MCF 10A (cell line): ENCODE measurements at places on chromosomes 5 and 9. TPM values are rescaled to one million over a fixed set of nuclear protein-coding genes. Genes with fewer than 3 reads are reported as not detected.

Gene SLIT3
- total RNA-seq = 0.34 and 0.89 TPM in 2 replicates

Gene ABLIM3
- 168 and 206 TPM in 2 replicates for total RNA-seq

GRCh38 chr5:136084698-136085097, 47.9 kb upstream of the SMAD5 start:
- H3K27ac ChIP-seq = no peak overlapping the region
- no peaks in the 10 kb centered on the region for H3K27me3 ChIP-seq
- H3K36me3 ChIP-seq = no peaks in the 10 kb centered on the region
- no peak overlapping the region for H3K4me3 ChIP-seq

Gene CBY3
- total RNA-seq = not detected in 2 replicates

Gene OSMR
- total RNA-seq = 86.1 and 89.1 TPM in 2 replicates

Gene TYRP1
- total RNA-seq = not detected in 2 replicates

DNA sequence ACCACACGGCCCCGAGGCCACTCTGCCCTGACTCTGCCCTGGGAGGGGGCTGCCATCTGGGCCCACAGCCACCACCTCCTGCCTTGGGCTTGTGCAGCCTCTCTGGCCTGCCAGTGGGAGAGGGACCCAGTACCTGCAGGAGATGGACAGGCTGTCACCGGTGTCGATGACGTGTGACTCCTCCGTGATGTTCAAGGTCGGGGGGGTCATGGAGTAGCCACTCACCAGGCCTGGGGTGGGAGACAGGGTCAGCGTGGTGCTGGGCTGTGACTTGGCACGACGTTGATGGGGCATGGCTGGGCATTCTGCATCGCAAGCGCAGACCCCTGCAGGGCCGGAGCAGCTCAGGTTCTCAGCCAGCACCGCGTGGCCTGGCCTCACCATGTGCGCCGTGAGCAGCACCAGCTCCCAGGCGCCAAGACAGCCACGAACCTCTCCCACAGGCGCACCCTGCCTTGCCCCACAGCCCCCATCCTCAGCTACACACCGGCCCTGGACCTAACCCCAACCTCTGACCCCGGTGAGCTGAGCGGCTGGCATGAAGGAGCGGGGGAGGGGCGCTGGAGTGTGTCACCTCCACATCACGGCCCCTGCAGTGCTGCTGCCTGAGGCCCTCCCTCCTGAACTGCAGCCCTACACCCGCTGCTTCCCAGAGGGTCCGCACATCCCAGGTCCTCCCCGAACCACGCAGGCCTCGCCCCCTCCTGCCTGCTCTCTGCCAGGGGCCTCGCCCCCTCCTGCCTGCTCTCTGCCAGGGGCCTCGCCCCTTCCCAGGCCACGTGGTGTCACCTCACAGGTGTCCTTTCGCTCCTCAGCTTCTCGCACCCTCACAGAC, 17.6 kb downstream of the FLT4 start:
- H3K36me3 ChIP-seq = no peaks in the 10 kb centered on the region
- no peaks in the 10 kb centered on the region for H3K27me3 ChIP-seq
- no peak overlapping the region for H3K4me3 ChIP-seq
- no peaks in the 10 kb centered on the region for H3K4me1 ChIP-seq

DNA sequence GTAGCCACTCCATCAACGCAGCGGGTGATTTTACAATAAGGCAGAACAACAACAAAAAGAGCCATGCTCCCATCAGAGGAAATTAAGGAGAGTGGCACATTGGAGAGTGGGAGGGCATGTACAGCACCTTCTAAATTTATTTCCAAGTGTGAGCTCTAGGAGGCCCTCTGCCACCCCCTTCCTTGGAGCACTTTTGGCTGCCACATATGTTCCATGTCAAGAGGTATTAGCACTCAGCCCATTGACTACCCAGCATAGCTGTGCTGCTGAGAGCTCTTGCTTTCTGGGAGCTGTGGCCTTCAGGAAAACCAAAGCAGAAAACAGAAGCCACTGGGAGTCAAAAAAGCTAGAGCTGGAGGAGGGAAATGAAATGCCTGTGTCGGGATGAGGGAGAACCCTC, 200.2 kb upstream of the PANK3 start:
- H3K4me3 ChIP-seq = no peak overlapping the region
- H3K4me1 ChIP-seq = no peaks in the 10 kb centered on the region
- no peak for DNase-seq
- H3K27me3 ChIP-seq = no peaks in the 10 kb centered on the region
- peaks cover 5% of the 10 kb centered on the region for H3K36me3 ChIP-seq

Gene CATSPER3
- 0.91 and 1.9 TPM in 2 replicates for total RNA-seq

- H3K4me3 ChIP-seq = no peak overlapping the region
- peaks cover 10% of the 10 kb centered on the region for H3K4me1 ChIP-seq
- no peaks in the 10 kb centered on the region for H3K36me3 ChIP-seq
- H3K27ac ChIP-seq = no peak overlapping the region
- peaks cover 43% of the 10 kb centered on the region for H3K27me3 ChIP-seq
- DNase-seq = peak; percentile 97
Observed at GRCh38 chr5:60196385-60197113, 303.0 kb upstream of the PDE4D start.

- H3K4me1 ChIP-seq = peaks cover 7% of the 10 kb centered on the region
- no peak for DNase-seq
- H3K27ac ChIP-seq = no peak overlapping the region
- H3K36me3 ChIP-seq = no peaks in the 10 kb centered on the region
- H3K4me3 ChIP-seq = no peak overlapping the region
- H3K27me3 ChIP-seq = no peaks in the 10 kb centered on the region
Observed at GRCh38 chr5:125323613-125324012, 577.2 kb upstream of the ZNF608 start.

DNA sequence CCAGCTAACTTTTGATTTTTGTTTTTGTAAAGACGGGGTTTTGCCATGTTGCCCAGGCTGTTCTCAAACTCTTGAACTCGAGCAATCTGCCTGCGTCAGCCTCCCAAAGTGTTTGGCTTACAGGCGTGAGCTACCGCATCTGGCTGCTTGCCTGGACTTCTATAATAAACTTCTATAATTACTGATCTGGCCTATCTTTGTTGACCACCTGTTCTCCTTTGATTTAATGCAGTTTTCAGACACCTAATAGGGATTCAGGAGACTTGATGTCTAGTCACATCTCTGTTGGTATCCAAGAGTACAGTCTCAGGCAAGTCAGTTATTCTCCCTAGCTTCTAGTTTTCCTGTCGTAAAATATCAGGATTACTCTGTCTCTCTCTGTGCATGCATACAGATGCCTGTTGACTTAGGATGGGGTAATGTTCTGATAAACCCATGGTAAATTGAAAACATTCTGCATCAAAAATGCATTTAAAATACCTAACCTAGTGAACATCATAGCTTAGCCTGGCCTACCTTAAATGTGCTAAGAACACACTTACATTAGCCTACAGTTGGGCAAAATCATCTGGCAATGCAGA, 51.5 kb upstream of the NR3C1 start:
- no peak overlapping the region for H3K4me3 ChIP-seq
- H3K36me3 ChIP-seq = no peaks in the 10 kb centered on the region
- no peaks in the 10 kb centered on the region for H3K27me3 ChIP-seq
- DNase-seq = no peak

DNA sequence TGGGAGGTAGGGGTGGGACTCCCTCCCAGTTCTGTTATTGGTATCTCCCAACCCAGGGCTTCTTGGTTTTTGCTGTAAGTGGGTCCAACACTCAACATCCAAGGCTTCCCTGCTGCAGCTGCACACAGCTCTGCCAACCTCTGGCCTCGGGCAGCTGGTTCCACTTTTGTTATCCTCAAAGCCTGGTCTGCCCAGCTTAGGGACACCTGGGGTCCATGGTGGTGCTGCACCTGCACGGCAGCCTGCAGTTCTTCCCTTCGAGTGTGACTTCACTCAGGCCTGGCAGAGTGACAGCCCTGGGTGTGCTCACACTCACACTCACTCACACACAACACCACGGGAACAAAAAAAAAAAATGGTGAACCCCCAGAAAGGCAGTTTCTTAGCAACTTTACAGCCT, 15.3 kb upstream of the SAP30L start:
- peaks cover 14% of the 10 kb centered on the region for H3K36me3 ChIP-seq
- no peak for DNase-seq
- H3K4me1 ChIP-seq = no peaks in the 10 kb centered on the region
- H3K27me3 ChIP-seq = no peaks in the 10 kb centered on the region
- H3K27ac ChIP-seq = no peak overlapping the region

Gene SLC45A2
- not detected in 2 replicates for total RNA-seq

DNA sequence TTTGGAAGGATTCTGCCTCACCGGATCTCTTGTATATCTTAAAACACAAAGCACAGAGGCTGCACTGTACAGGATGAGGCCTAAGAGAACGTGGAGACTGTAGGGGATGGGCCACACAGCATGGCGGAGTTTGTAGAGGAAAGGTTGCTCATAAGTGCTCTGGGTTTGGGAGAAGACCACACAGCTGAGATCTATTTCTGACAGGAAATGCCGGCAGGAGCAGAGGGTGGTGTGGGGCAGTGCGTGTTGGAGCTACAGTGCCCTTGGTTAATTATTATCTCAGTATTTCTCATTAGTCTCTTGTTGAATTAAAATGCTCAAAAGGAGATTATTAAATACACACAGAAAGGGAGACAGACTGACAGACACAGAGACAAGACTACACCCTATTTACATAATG, 9.6 kb downstream of the PALM2AKAP2 start:
- no peak overlapping the region for H3K27ac ChIP-seq
- peaks cover 10% of the 10 kb centered on the region for H3K4me1 ChIP-seq
- DNase-seq = no peak
- H3K36me3 ChIP-seq = no peaks in the 10 kb centered on the region
- no peaks in the 10 kb centered on the region for H3K27me3 ChIP-seq

GRCh38 chr5:88672644-88673252, 210.2 kb downstream of the MEF2C start:
- H3K27me3 ChIP-seq = peaks cover 88% of the 10 kb centered on the region
- H3K36me3 ChIP-seq = no peaks in the 10 kb centered on the region
- DNase-seq = no peak

Gene CDC20B
- total RNA-seq = not detected in 2 replicates

- peaks cover 30% of the 10 kb centered on the region for H3K27me3 ChIP-seq
- H3K4me1 ChIP-seq = peaks cover 8% of the 10 kb centered on the region
- DNase-seq = no peak
- H3K36me3 ChIP-seq = peaks cover 5% of the 10 kb centered on the region
- no peak overlapping the region for H3K27ac ChIP-seq
Observed at GRCh38 chr5:2001300-2001699, 118.6 kb upstream of the IRX4 start.

Gene TXNDC15
- 57.0 and 66.0 TPM in 2 replicates for total RNA-seq

Gene NUDT12
- total RNA-seq = 11.4 and 11.5 TPM in 2 replicates

DNA sequence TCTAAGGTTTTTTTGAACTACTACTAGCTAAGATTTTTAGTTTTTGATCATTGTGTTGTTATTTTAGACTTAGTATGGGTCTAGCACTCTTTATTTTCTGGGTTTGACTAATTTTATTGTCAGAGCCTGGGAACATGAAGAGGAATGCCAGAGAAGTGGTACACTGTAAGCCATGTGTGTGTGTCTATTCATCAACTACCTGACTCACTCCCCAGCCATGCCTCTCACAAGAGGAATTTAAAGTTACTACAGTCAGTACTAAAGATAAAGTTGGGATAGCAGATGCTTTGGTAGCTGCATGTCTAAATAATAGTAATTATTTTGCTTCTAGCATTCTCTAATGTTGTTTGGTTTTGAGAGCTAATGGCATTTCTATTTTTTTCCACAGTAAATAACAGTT, 264.8 kb downstream of the CSNK1G3 start:
- H3K4me1 ChIP-seq = no peaks in the 10 kb centered on the region
- no peaks in the 10 kb centered on the region for H3K27me3 ChIP-seq
- DNase-seq = peak; percentile 9
- H3K4me3 ChIP-seq = no peak overlapping the region

DNA sequence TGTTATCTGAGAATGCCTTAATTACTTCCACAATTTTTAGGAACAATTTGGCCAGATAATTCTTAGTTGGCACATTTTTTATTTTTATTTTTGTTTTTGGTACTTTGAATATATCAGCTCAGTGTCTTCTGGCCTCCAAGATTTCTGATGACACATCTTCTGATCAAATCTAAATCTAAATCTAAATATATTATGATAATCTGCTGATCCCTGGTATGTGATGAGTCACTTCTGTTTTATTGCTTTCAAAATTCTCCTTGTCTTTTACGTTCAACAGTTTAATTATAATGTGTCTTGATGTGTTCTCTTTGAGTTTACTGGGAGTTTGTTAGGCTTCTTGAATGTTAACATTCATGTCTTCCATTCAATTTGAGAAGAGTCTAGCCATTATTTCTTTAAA, 436.8 kb downstream of the CDH9 start:
- no peaks in the 10 kb centered on the region for H3K27me3 ChIP-seq
- no peak for DNase-seq
- no peak overlapping the region for H3K27ac ChIP-seq
- peaks cover 8% of the 10 kb centered on the region for H3K4me1 ChIP-seq
- no peak overlapping the region for H3K4me3 ChIP-seq

DNA sequence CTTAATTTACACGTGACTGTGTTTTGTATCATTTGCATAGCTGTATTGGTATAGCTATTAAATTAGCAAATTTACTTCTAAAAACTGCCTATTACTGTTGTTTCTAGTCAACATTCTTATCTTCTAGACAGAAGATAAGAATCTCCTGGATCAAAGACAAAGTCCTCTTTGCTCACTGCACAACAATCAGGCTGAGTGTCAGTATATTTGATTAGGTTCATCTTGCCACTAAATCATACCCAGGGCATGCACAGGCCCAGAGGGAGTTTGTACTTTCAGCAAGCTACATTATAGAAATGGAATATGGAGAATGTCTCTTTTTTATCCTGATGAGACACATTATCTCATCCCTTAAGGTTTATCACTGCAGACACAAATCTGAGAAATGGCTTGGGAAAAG, 579.1 kb downstream of the SLCO4C1 start:
- no peaks in the 10 kb centered on the region for H3K27me3 ChIP-seq
- peaks cover 5% of the 10 kb centered on the region for H3K4me1 ChIP-seq
- no peak overlapping the region for H3K4me3 ChIP-seq
- DNase-seq = no peak
- no peak overlapping the region for H3K27ac ChIP-seq

Gene EIF4EBP3
- 25.3 and 35.3 TPM in 2 replicates for total RNA-seq

- H3K4me1 ChIP-seq = no peaks in the 10 kb centered on the region
- H3K27me3 ChIP-seq = no peaks in the 10 kb centered on the region
- no peaks in the 10 kb centered on the region for H3K36me3 ChIP-seq
- H3K4me3 ChIP-seq = no peak overlapping the region
Observed at GRCh38 chr9:16352791-16353401, 517.6 kb downstream of the BNC2 start.
